ENCODE measurements at places on chromosomes 4 and X. TPM values are rescaled to one million over a fixed set of nuclear protein-coding genes. Genes with fewer than 3 reads are reported as not detected.

The CFAP299 gene
- total RNA-seq = not detected

The PCDH18 gene
- 38.9 TPM for total RNA-seq

The CXCL1 gene
- 17.4 TPM for total RNA-seq

The MAGEB2 gene
- total RNA-seq = not detected

The ABCE1 gene
- 165 TPM for total RNA-seq

The HSFX3 gene
- total RNA-seq = not detected

The AMER1 gene
- total RNA-seq = 2.8 TPM

The PDK3 gene
- 16.9 TPM for total RNA-seq

The FAM133A gene
- total RNA-seq = not detected

The N4BP2 gene
- 9.2 TPM for total RNA-seq

The SLC9B1 gene
- 0.95 TPM for total RNA-seq

The MFAP3L gene
- total RNA-seq = 6.1 TPM

The TEX13D gene
- not detected for total RNA-seq

The FAM241A gene
- 21.2 TPM for total RNA-seq

The HOPX gene
- 3.6 TPM for total RNA-seq

The CT45A3 gene
- total RNA-seq = not detected

The AKAP14 gene
- not detected for total RNA-seq

The CBLL2 gene
- total RNA-seq = not detected

The NDST3 gene
- total RNA-seq = not detected

The MTMR1 gene
- 13.6 TPM for total RNA-seq

The TGIF2LX gene
- not detected for total RNA-seq

The CABS1 gene
- not detected for total RNA-seq

The PDCL2 gene
- total RNA-seq = not detected
